H9 (cell line): ENCODE measurements at places on chromosomes 2 and 18.

- no peak for DNase-seq
Observed at GRCh38 chr2:178066890-178067669, 5.5 kb downstream of the PDE11A start.

DNA sequence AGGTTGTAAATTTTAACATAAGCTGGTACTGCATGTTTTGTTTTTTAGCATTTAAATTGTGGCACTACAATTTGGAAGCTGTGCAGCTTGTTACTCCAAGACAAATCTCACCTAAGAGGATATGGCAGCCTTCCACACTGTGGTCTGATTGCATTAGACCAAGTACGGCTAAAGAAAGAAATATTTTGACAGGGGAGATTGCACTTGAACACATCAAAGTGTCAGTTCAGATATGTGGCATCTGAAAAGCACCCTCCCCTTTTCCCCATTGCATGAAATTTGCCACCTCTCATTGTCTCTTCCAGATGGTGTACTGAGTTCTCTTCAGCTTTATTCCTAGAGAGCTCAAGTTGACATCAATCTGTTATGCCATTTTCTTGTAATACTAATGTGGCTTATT lies 295.9 kb downstream of the ERBB4 start:
- no peak for DNase-seq

DNA sequence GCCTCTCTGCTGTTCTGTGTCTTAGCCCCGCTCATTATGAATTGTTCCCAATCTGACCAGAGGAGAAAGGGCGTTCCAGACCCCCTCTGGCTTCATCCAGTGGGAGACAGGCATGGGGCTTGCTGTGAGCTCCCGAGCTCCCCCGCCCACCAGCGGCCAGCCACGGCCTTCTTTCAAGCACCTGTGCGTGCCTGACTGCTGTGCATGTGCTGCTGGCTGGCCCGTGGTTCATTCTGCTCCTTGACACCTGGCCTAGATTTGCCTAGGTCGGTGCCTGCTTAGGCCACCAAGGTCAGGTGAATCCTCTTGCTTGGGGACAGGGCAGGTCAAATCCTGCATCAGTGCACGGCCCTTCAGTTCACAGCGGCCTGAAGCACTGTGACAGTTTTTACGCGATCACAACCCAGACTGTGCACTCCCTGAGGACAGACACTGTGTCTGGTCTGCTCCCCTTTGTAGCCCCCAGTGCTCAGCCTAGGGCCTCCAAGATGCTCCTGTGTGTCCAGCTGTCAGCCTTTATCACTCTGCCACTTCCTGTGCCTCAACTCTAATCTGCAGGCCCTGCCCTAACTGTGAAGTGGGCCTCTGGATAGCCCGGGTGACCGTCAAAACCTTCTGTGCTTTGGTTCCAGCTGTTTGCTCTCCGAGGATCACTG lies 3.6 kb upstream of the LPIN1 start:
- no peak for DNase-seq

GRCh38 chr18:3596637-3597384 lies 146.8 kb downstream of the TGIF1 start:
- DNase-seq, result peak; percentile 61

DNA sequence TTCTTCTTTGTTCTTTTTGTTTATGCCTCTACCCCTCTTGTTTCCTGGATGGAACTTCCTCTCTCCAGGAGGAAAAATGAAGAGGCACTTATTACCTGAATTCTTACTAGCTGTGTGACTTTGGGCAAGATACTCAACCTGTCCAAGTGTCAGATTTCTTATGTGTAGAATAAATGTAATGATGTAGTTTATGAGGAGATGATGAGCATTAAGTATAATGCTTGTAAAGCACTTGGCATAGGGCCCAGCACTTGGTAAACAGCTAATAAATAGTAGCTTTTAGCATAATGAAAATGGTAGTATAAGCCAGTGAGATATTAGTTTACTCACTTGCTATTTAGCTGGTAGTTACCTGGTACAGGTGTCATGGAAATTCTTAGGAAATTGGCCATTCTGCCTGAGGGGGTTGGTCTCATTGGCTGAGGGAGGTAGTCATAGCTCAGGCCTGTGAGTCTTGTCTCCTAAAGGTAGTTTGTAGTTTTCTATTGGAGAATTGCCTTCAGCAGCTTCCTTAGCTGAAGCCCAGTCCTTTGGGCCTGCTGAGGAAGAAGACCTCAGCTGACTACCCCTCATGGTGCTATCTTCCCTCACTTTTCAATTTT lies 133.4 kb upstream of the NABP1 start:
- DNase-seq, result no peak

DNA sequence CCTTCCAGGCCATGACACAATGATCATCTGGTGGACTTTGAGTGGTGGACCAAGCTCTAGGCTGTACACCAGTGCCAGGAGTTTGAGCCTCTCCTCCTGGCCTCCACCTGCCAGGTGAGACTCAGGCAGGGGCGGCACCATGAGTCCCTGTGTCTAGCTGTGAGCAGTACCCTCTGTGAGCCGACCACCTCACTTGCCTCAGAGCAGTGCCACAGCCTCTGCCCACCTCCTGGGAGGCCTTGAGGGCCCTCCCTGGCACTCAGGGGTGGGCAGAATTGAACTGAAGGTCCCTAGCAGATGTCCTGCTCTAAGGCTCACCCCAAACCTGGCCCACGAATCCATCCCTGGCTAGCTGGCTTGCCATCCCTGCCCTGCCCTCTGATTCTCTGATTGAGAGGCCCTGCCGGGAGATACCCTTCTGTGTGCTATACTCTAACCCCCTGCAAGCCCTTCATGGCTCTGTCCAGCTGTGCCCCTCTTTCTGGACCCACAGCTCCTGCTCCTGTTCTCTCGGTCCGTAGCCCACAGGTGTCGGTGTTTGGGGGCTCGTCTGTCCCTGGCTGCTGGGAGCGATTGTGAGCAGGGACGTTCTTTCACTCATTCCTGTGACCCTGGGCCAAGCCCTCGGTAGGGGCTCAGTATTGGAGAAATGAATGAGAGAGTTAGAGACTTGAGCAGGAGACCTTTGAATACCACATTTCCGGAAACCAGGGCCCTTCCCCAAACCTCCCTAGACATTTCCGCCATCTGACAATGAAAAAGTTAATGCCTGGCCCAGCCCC lies 70.0 kb downstream of the INHBB start:
- DNase-seq, result no peak
